ENCODE measurements at places on chromosomes 2 and 18. TPM values are rescaled to one million over a fixed set of nuclear protein-coding genes. Genes with fewer than 3 reads are reported as not detected.

Gene UCN
- total RNA-seq = 1.1 TPM

Gene TUBB8B
- total RNA-seq = not detected

Gene DHRS9
- total RNA-seq = not detected

Gene ZNF24
- 29.4 TPM for total RNA-seq

Gene DCTN1
- total RNA-seq = 293 TPM

Gene DNER
- total RNA-seq = not detected

Gene TBR1
- not detected for total RNA-seq

Gene FBXO41
- total RNA-seq = 0.18 TPM

Gene SLC9A4
- not detected for total RNA-seq

Gene HIBCH
- 21.5 TPM for total RNA-seq

Gene SCG2
- 3.4 TPM for total RNA-seq

Gene NRP2
- total RNA-seq = 11.2 TPM

Gene SLC23A3
- 1.6 TPM for total RNA-seq

Gene APCDD1
- 0.09 TPM for total RNA-seq

Gene SLC9A2
- under 0.01 TPM for total RNA-seq

Gene DNAH6
- 0.49 TPM for total RNA-seq

Gene ZSCAN30
- 22.6 TPM for total RNA-seq

Gene PTH2R
- total RNA-seq = 0.33 TPM

Gene NPAS2
- total RNA-seq = 5.4 TPM

Gene SPEG
- 22.7 TPM for total RNA-seq

Gene SULT1C2
- total RNA-seq = 0.27 TPM

Gene HOXD12
- not detected for total RNA-seq

Gene TNFRSF11A
- 0.08 TPM for total RNA-seq

Gene GRHL1
- 1.3 TPM for total RNA-seq

Gene MPV17
- 92.8 TPM for total RNA-seq

Gene SRSF7
- 92.1 TPM for total RNA-seq

Gene AQP4
- not detected for total RNA-seq

Gene CAPN13
- total RNA-seq = not detected

Gene SERPINB7
- total RNA-seq = 0.27 TPM

Gene CHRND
- total RNA-seq = not detected

Gene EGR4
- not detected for total RNA-seq

Gene CYP26B1
- 2.5 TPM for total RNA-seq

Gene SP100
- total RNA-seq = 151 TPM

Gene LYG1
- total RNA-seq = 0.09 TPM

Gene ALLC
- not detected for total RNA-seq

Gene CYRIA
- total RNA-seq = 5.6 TPM

Gene NEU4
- not detected for total RNA-seq

Gene GPAT2
- 10.2 TPM for total RNA-seq

Gene RAD51AP2
- total RNA-seq = not detected
